ENCODE measurements at places on chromosomes 2 and 18.

- no peak for DNase-seq
These were observed 160.4 kb downstream of the SRBD1 start for GRCh38 chr2:45450634-45451033.

GRCh38 chr2:192035731-192036442 is 158.8 kb downstream of the TMEFF2 start:
- DNase-seq = no peak

- DNase-seq = no peak
These were observed 100.6 kb downstream of the MSH2 start for GRCh38 chr2:47503481-47504070.

GRCh38 chr2:152174574-152174973 is 989 bp downstream of the STAM2 start:
- no peak for DNase-seq

GRCh38 chr2:158667586-158667985 is 127.5 kb upstream of the DAPL1 start:
- no peak for DNase-seq

GRCh38 chr2:96241227-96241626 is 24.6 kb downstream of the TMEM127 start:
- DNase-seq = no peak

DNA sequence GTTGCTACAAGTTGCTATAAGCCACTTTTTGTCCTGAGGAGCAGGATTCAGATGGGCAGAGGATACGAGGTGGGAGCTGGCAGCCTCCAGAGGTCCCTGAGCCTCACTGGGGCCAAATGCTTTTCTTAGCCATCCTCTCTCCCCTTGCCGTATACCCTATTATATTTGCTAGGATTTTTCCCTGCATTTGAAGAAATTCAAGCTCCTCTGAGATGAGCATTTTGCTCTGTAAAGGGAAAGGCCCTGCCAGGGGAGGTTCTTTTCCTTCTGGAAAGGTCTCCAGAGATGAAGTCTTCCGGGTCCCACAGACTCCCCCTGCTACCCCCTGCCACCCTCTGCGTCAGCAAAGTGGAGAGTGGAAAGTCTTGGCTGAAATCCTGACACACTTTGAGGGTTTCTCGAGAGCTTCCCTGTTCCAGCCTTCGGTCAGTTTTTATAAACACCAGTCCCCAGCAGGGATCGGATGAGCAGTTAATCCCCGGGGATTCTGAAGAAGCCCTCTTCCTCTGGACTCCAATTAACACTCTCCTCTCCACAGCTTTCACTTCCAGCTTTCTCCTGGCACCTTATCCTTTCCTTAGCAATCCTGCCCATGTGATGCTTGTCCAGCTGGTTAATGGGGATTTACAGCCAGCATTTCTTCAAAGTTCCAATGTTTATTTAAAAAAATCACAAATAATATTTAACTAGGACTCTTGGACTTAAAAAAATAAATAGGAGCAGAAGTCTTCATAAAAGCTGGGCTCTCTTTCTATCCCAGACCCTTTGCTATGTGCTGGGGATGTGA is 13.1 kb downstream of the CYRIA start:
- DNase-seq = no peak

- DNase-seq = no peak
These were observed 35.2 kb downstream of the XRCC5 start for GRCh38 chr2:216144372-216144771.

- no peak for DNase-seq
These were observed 199.4 kb upstream of the CYP26B1 start for GRCh38 chr2:72347081-72347480.

DNA sequence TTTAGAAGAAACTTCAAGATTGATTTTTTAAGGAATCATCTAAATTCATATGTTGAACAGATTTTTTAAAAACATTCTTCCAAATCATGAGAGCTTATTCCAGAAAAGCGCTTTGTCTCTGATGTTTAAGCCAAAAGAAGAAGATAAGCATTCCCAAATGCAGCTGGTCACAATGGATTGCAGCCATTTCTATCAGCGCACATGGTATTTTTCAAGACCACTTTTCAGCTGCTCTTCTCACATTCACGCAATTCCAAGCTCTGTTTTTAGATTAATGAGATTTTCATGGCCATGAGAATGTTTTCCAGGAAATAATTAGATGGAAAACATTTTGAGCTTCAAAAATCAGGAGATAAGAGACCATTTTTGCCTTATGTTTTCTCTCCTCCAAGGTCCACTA is 8.7 kb downstream of the OSBPL1A start:
- DNase-seq = no peak

- DNase-seq = no peak
These were observed 115.2 kb downstream of the MYO5B start for GRCh38 chr18:50079571-50080295.

GRCh38 chr18:3444296-3444695 is 5.7 kb upstream of the TGIF1 start:
- no peak for DNase-seq

DNA sequence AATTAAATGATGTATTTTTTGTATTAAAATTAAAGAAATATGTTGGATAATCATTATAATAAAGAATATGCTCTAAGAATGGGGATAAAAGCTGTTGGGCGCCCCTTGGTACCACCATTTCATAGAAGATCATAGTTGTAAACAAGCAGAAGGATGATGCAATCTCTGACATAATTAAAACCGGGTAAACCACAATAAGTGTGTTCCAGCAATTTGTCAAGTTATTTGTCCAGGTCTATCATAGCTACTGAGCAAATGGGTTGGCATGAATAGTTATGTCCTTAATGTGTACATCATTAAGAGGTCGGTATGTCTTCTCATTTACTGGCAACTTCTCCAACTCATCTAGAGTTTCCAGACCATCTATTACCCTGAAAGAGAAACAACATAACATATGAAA is 6.7 kb upstream of the CLK1 start:
- no peak for DNase-seq

- DNase-seq = no peak
These were observed 18.5 kb downstream of the PMAIP1 start for GRCh38 chr18:59918320-59918755.

- DNase-seq = no peak
These were observed 79.0 kb downstream of the TNP1 start for GRCh38 chr2:216780843-216781242.

DNA sequence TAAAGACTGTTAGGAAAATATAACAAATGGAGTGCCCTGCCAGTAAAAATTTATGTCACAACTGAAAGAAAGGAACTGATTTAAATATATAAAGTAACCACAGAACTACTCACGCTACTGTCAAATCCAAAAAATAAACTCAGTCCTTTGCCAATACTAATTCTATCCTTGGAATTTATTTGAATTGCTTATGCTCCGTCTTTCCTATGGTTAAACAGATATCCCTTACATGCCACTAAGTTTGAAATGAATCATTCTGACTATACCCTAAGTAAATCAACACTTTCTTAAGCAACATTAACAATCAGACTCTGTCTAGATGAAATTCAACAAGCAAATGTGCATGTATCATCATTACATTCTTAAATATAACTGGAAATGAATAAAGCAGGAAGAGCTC is 9.8 kb downstream of the HNRNPLL start:
- no peak for DNase-seq

DNA sequence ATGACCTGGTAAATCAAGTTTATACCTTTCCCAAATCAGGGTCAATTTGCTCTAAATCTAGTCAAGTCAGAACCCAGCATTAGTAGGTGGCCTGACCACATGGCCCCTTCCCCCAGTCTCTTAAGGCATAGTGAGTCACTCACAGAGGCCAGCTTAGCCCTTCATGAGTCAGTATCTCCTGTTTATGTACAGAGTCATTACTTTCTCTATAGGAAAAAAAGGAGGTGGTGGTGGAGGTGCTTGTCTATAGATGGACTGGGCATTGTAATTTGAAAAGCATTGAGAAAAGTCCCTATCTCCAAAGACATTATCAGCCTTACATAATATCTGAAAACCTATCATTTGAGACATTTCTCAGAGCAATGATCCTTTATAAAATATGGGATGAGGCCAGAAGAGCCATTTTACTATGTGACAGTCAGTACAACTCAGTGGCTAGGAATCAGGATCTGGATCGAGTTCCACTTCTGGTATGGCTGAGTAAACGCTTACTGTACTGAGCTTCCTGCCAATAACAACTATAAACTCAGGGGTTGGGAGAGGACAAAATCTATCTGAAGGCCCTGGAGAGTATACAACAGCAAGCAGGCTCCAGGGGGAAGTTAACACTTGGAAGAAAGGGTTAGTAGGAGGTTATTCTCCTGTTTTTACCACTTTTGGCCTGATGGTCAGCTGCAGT is 22.5 kb upstream of the SIGLEC15 start:
- DNase-seq = no peak

DNA sequence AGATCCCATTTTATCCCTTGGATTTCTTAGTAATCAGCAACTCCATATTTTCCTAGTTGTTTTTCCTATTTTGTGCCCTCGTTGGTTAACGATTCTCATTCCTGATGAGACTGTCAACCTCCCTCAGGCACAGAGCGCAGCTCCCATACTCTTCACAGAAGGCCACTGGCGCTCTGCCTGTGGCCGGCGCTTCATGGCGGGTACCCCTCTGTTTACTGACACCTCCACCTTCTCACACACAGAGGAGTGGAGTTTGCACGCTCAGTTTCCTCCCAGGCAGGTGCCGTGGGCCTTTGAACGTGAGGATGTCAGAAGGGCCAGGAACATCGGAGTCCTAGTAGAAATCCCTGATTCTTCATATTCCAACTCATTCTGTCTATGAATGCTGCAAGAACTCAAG is 139.0 kb downstream of the MBP start:
- no peak for DNase-seq

DNA sequence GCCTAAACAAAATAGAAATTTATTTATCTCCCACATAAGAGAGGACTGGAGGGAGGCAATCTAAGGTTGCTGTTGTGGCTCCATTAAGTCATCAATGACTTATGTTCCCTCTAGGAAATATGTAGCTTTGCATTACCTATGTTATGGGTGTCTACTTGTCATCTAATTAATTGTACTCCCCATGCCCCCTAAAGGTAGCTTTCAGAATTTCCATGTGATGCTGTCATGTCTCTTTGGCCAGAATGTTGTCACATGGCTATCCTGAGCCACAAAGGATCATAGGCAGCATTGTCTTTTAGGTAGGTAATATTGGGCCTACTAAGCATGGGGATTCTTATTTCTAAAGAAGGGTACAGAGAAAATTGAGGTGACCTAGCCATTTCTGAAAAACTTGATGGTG is 935.6 kb upstream of the FANCL start:
- DNase-seq = no peak

- no peak for DNase-seq
These were observed 131.5 kb downstream of the MAIP1 start for GRCh38 chr2:200086911-200087310.

- no peak for DNase-seq
These were observed 305.4 kb downstream of the AGAP1 start for GRCh38 chr2:235799281-235799680.

DNA sequence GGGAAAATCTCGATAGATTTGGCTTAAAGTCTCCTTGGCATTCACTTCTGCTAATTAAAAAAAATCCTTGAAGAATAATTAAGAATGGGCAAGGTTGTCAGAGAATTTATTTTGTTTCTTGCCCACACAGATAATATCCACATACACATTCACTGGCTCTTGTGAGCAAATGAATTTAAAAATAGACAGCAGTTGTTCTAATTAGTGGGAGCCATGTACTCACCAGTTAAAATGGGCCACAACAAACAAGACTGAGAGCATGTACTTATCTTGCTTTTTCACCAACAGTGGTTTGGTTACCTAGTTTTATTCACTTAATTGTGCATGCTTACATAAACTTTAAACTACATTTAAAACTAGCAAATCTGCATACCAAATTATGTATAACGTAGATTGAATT is 53.5 kb downstream of the TMEM182 start:
- DNase-seq = no peak

GRCh38 chr2:96265349-96265839 is 403 bp downstream of the TMEM127 start:
- no peak for DNase-seq

DNA sequence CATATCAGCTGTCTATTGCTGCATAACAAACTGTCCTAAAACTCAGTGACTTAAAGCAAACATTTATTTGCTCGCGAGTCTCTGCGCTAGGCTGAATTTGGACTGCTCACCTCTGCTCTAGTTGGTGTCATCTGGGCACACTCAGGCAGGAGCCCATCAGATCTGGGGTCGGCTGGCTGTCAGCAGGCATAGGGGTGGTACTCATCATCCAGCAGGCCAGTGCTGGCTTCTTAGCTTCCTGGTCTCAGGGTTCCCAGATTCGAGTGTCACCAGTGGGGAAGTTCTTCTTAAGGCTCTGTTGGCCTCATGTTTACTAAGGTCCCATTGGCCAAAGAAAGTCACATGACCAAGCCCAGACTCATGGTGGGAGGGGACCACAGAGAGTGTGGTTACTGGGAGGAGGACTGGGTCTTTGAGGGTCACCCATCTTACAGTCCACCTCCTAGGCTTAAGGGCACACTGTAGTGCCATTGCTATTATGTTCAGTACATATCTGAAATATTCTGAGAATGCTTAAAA is 71.6 kb upstream of the ATG16L1 start:
- no peak for DNase-seq

DNA sequence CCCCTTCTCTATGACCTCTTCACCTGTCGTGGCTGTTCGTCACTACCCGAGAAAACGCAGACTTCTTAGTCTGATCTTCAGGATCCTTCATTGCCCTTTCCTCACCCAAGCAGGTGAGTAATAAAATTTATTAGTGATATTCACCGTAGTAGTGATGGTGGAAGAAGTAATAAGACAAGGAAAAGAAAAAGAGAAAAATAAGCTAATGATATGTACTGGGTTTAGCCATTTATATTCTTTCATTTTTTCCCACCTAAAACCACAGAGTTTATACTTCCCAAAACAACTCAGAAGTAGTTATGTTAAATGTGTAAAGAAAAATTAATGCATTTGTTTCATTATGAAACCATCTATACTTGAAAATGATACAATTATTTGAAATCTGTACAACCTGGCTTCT is 19.7 kb downstream of the GYPC start:
- DNase-seq = no peak

DNA sequence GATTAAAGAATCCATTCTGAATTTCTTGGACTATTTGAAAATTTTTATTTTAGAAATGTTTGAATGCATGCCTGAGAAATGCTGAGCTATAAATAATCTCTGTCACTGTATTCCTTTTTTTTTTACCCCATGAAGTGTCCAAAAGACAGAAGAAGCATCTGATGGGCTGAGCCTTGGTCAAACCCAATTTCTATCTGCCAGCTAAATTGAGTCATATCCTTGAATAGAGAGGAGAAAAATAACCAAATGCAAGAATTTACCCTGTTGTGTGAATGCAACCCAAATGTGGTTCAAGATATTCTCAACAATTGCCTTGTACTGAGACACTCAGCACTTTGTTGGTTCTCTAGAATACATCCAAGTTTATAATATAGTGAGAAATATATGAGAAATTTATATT is 223.5 kb downstream of the UBE2E3 start:
- DNase-seq = no peak

- DNase-seq = no peak
These were observed 46.8 kb upstream of the ACTR3 start for GRCh38 chr2:113842919-113843736.

DNA sequence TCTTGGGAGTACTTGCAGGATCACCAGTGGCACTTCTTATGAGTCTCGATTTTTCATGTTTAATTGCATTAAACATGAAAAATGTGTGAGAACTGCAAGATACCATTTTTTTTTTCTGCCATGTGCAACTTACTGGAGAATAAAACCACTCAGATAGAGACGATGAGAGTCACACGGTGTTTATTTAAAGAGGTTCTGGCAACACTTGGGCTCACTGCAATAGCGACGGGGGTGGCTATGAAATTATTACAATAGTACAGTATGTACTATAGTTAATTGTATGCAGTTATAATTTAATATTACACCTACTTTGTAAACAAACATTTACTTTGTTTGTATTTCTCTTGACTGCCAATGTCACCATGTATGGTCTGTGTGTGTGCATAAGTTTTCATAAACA is 479.8 kb downstream of the NUP35 start:
- DNase-seq = no peak

Measured in activated CD4-positive, alpha-beta T cell treated with anti-CD3 and anti-CD28 coated beads for 24 hours (primary cell).